Sigmoid colon (tissue), 7 donors: ENCODE measurements at places on chromosomes 6 and 20. TPM values are rescaled to one million over a fixed set of nuclear protein-coding genes. Genes with fewer than 3 reads are reported as not detected.

- no peak for DNase-seq
- H3K4me3 ChIP-seq, result no peak overlapping the region
- no peak overlapping the region for H3K27ac ChIP-seq
- H3K27me3 ChIP-seq, result no peaks in the 10 kb centered on the region
- no peaks in the 10 kb centered on the region for H3K36me3 ChIP-seq
- H3K4me1 ChIP-seq, result no peaks in the 10 kb centered on the region
These were observed 10.8 kb upstream of the TBCC start for GRCh38 chr6:42756722-42757121.

- H3K27ac ChIP-seq, result no peak overlapping the region
- H3K4me1 ChIP-seq, result peaks cover 6% of the 10 kb centered on the region
- H3K27me3 ChIP-seq, result no peaks in the 10 kb centered on the region
- peaks cover 10% of the 10 kb centered on the region for H3K36me3 ChIP-seq
- DNase-seq, result no peak
These were observed 49.4 kb downstream of the PIGU start for GRCh38 chr20:34627458-34627857.

FAM217A gene
- total RNA-seq, result not detected

GRCh38 chr6:125379174-125379573, 77.4 kb upstream of the HDDC2 start:
- no peaks in the 10 kb centered on the region for H3K27me3 ChIP-seq
- H3K27ac ChIP-seq, result no peak overlapping the region
- H3K4me1 ChIP-seq, result no peaks in the 10 kb centered on the region
- H3K4me3 ChIP-seq, result no peak overlapping the region
- DNase-seq, result no peak

SFTA2 gene
- total RNA-seq, result not detected

DNA sequence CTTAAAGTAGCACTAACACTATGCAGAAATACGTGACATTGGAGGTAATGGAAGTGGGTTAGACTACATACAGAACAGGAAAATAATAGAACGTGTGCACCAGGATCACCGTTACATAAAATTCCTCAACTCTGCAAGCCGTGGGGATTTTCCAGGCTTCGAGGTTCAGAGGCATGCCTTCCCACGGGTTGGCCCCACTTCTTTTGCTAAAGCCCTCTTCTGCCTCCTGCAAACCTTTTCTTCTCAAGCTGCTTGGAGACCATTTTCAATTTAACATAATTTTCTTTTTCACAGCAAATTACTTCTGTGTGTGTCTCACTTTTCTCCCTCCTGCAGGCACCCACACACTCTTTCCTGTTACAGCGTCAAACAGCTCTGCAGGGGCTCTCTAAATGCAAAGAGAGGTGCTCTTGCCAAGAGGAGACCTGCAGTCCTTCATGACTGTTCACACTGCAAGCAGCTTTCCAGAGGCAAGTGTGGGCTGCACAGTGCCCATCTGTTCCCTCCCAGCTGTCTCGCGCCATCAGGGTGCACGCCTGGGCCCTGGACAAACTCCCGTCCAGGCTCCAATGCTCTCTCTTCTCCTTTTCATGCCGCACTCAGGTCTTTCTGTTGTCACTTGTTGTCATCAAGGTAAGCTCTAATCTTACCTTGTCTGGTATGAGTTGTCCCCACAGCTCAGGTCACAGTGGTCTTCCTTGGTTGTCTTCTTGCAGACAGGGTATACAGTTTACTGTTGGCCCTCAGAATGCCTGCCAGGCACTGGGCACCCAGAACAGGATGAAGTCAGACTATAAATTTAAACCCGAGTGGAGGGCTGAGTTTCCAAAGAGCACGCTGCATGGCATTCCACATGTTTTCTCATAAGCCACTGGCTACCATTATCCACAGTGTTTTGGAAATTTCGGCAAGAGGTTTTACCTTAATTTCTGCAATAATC, 164.8 kb upstream of the GGTLC1 start:
- no peak overlapping the region for H3K27ac ChIP-seq
- H3K4me3 ChIP-seq, result no peak overlapping the region
- no peak for DNase-seq
- H3K4me1 ChIP-seq, result no peaks in the 10 kb centered on the region
- no peaks in the 10 kb centered on the region for H3K27me3 ChIP-seq

GRCh38 chr6:89339565-89339964, 13.0 kb downstream of the UBE2J1 start:
- no peak overlapping the region for H3K4me3 ChIP-seq
- no peaks in the 10 kb centered on the region for H3K27me3 ChIP-seq
- peaks cover 5% of the 10 kb centered on the region for H3K36me3 ChIP-seq

- no peak overlapping the region for H3K27ac ChIP-seq
- no peaks in the 10 kb centered on the region for H3K36me3 ChIP-seq
- H3K27me3 ChIP-seq, result no peaks in the 10 kb centered on the region
- no peak for DNase-seq
- H3K4me1 ChIP-seq, result no peaks in the 10 kb centered on the region
These were observed 105.7 kb downstream of the PLEKHG1 start for GRCh38 chr6:150705392-150705791.

DNA sequence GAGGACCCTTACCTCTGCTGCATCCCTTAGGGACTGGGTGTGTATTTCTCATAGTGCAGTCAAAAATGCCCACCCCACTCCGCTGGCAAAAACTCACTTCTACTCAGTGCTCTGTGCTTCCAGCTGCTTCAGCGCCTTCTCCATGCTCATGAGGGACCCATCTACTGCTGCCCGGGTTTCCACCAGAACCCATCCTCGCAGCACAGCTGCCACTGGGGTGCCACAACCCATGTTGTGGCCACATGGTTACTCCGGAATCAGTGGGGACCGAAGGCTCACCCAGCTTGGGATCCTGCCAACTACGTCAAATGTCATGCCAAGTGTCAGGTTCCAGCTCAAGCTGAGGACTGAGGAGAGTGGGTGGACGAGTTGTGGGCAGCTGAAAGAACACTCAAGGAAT, 774.2 kb upstream of the EYS start:
- H3K4me3 ChIP-seq, result no peak overlapping the region
- no peak overlapping the region for H3K27ac ChIP-seq
- no peaks in the 10 kb centered on the region for H3K36me3 ChIP-seq
- H3K27me3 ChIP-seq, result no peaks in the 10 kb centered on the region
- DNase-seq, result no peak
